ENCODE measurements at places on chromosomes 2 and 18. TPM values are rescaled to one million over a fixed set of nuclear protein-coding genes. Genes with fewer than 3 reads are reported as not detected.

TRABD2A gene
- 83.3 TPM for total RNA-seq

SLC38A11 gene
- total RNA-seq: not detected

CDH2 gene
- not detected for total RNA-seq

SLC4A3 gene
- not detected for total RNA-seq

SLC11A1 gene
- 1.3 TPM for total RNA-seq

DNA sequence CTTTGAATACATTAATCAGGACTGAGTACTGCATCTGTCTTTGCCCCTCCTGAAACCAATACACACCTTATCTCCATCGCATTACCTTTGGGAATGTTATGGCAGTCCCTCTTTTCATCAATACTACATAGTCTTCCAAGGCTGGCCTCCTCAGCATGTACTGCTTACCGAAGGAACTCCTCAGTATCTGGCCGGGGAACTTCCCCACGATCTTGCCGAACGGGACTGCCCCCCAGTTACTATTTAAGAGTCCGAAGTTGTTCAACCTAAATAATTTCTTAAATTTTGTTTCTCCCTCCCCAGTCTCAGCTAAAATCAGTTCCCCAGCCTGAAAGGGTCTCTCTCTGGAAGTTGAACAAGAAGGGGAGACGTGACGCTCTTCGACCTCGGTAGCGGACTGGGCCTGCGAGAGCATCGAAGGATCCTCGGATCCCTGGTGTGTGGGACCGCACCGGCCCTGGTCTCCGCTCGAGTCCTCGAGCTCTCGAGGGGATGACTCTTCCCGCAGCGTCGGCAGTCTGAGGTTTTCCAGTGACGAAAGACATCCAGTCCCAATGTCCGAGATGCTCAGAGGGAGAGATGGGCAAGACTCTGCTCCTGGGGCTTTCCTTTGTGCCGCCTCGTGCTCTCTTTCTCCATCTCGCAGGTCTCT is 489 bp downstream of the TRMT61B start:
- peak overlapping the region; percentile 99 for H3K4me3 ChIP-seq
- no peaks in the 10 kb centered on the region for H3K36me3 ChIP-seq
- no peak for DNase-seq

GRCh38 chr2:24861500-24861899 is 58.5 kb downstream of the ADCY3 start:
- H3K4me1 ChIP-seq: no peaks in the 10 kb centered on the region
- no peaks in the 10 kb centered on the region for H3K36me3 ChIP-seq
- no peak overlapping the region for H3K27ac ChIP-seq
- no peaks in the 10 kb centered on the region for H3K27me3 ChIP-seq
- no peak for DNase-seq
- no peak overlapping the region for H3K4me3 ChIP-seq

DTNA gene
- total RNA-seq: not detected

- no peak overlapping the region for H3K4me3 ChIP-seq
- no peaks in the 10 kb centered on the region for H3K4me1 ChIP-seq
- DNase-seq: no peak
- H3K27ac ChIP-seq: no peak overlapping the region
Measured at GRCh38 chr18:25497151-25497794, 145.3 kb upstream of the ZNF521 start.

DNA sequence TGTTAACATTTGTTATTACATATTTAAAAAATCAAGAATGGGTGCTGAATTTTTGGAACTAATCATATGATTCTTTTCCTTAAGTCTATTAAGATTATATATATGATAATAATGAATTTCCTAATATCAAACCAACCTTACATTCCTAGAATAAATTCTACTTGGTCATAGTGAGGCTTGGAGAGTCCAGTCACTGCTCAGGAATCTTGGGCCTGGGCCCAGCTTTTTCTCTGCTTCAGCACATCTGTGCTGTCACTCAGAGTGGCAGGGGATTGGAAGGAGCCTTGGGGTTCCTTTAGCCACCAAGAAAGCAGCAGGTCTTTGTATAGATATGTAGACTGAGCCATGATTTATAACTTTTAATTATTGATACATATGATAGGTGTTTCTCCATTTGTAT is 19.9 kb upstream of the ZAP70 start:
- H3K36me3 ChIP-seq: no peaks in the 10 kb centered on the region
- H3K4me1 ChIP-seq: no peaks in the 10 kb centered on the region
- H3K27ac ChIP-seq: no peak overlapping the region
- DNase-seq: no peak
- H3K27me3 ChIP-seq: no peaks in the 10 kb centered on the region

NEURL3 gene
- not detected for total RNA-seq

GRCh38 chr2:178700922-178701342 is 106.3 kb downstream of the TTN start:
- H3K4me3 ChIP-seq: no peak overlapping the region
- peak; percentile 8 for DNase-seq
- no peaks in the 10 kb centered on the region for H3K36me3 ChIP-seq
- H3K27me3 ChIP-seq: no peaks in the 10 kb centered on the region
- no peak overlapping the region for H3K27ac ChIP-seq

DNA sequence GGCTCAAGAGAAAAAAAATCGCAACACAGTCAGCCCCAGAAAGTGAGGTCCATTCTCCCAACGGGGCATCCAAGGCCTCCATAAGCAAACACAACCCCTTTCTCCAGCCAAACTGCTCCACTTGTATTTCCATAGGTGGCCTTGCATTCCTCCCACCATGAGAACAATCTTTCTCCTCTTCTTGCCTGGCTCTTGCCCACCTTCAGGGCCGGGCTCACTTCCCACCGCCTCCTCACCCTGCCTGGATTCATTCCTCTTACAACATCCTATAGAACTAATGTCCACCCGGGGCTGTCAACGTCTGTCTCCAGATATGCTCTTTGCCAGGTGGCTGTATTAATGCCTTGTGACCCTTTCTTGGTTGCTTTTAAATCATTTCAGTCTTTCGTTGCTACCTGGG is 124.5 kb downstream of the SMAD7 start:
- H3K4me3 ChIP-seq: no peak overlapping the region
- no peaks in the 10 kb centered on the region for H3K27me3 ChIP-seq
- H3K27ac ChIP-seq: no peak overlapping the region
- DNase-seq: no peak
- no peaks in the 10 kb centered on the region for H3K36me3 ChIP-seq

DNA sequence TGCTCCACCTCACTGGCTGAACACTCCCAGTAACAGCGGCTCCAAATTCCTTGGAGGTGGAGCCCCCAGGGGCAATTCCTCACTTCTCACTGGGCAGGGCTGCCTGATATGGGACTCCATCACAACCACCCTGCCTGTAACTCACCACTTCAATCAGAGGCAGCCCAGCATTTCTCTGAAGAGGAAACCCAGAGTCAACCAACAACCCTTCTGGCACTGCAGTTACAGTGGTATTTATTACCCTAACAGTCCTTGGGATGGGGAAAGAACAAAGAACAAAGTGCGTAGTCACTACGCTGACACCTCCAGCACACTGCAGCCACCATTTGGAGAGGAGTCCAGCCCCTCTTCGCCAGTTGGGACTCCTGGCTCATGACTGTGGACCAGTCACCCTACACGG is 85.7 kb upstream of the GALNT13 start:
- H3K4me3 ChIP-seq: no peak overlapping the region
- no peaks in the 10 kb centered on the region for H3K4me1 ChIP-seq

ZC3H8 gene
- 18.9 TPM for total RNA-seq

- no peak for DNase-seq
- no peaks in the 10 kb centered on the region for H3K27me3 ChIP-seq
- no peak overlapping the region for H3K27ac ChIP-seq
- H3K4me3 ChIP-seq: no peak overlapping the region
Measured at GRCh38 chr2:208413931-208414330, 7.3 kb downstream of the PTH2R start.

DNA sequence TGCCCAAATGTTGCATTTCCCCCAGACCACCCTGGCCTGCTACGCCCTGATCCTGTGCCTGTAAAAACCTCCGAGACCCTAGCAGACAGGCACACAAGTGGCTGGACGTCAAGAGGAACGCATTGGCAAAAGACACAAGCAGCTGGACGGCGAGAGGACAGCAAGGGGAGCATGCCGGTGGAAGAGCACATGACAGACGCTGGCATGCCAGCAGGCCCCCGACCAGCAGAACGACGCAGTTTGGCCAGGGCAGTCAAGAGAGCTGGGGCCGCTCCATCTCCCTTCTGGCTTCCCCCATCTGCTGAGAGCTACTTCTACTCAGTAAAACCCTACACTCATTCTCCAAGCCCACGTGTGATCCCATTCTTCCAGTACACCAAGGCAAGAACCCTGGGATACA is 42.1 kb downstream of the SAP130 start:
- no peaks in the 10 kb centered on the region for H3K4me1 ChIP-seq
- H3K27me3 ChIP-seq: no peaks in the 10 kb centered on the region
- H3K36me3 ChIP-seq: peaks cover 60% of the 10 kb centered on the region
- H3K27ac ChIP-seq: no peak overlapping the region
- no peak overlapping the region for H3K4me3 ChIP-seq

ARHGEF4 gene
- total RNA-seq: 2.6 TPM

- H3K36me3 ChIP-seq: no peaks in the 10 kb centered on the region
- DNase-seq: no peak
- no peak overlapping the region for H3K4me3 ChIP-seq
- H3K27ac ChIP-seq: no peak overlapping the region
Measured at GRCh38 chr2:75030218-75031009, 72.0 kb downstream of the POLE4 start.

GRCh38 chr2:235445116-235445515 is 48.7 kb upstream of the AGAP1 start:
- no peaks in the 10 kb centered on the region for H3K27me3 ChIP-seq
- H3K36me3 ChIP-seq: no peaks in the 10 kb centered on the region
- no peak overlapping the region for H3K4me3 ChIP-seq

DNA sequence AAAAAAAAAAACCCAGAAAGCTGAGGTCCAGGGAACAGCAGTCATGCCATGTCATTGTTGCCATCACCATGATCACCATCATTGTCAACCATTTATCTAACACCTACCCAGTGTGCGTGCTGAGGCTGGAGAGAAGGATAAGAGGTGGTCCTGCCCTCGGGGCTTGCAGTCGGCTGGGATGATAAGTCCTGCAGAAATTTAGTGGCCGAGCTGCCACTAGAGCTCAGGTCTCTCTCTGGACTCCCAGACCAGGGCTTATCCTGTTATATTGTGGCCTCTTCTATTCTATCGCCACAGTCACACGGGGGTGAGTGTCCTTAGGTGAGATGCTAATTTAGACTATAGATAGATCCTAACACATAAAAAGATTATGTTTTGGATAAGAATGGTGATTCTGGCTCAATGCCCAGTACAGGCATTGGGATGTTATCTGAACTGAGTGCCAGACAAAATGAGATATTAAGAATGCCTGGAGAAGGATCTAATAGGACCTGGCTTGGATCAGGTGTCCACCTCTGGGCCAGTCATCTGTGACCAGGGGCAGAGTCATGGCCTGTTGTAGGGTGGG is 43.2 kb upstream of the YWHAQ start:
- no peaks in the 10 kb centered on the region for H3K27me3 ChIP-seq
- DNase-seq: no peak
- H3K4me1 ChIP-seq: no peaks in the 10 kb centered on the region
- H3K27ac ChIP-seq: no peak overlapping the region
- no peak overlapping the region for H3K4me3 ChIP-seq
- H3K36me3 ChIP-seq: no peaks in the 10 kb centered on the region

DLGAP1 gene
- total RNA-seq: 0.67 TPM

- H3K27ac ChIP-seq: no peak overlapping the region
- no peak for DNase-seq
- H3K4me3 ChIP-seq: no peak overlapping the region
Measured at GRCh38 chr2:168237741-168238140, 9.7 kb downstream of the STK39 start.

DNA sequence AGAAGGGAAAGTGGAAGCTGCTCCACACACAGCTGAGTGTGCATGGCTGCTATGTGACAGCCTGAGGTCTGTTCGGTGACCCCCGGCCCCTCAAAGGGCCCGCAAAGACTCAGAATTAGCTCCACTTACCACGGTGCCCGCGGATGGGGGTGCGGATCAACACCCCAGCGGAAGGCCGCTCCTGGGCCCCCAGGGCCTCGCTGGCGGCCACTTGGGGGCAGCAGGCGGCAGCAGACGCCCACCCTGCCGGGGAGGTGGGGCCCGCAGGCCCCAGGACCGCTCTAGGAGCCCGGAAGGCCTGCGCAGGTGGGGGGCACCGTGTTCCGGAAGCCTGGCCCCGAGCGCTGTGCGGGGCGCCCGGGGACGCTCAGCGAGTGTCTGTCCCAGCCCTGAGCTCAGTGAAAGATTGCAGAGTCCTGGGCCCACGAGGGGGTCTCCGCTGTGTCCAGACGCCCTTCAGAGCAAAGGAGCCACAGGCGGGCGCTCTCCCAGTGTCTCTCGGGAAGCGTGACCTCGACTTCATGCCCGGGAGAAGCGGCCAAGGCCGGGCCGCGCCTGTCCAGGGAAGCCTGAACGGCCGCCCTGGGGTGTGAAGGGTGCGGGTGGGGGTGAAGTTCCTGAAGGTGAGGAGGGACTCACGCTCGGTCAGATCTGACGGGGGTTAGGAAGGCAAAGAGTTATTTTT is 118.7 kb downstream of the VAPA start:
- DNase-seq: no peak
- no peak overlapping the region for H3K27ac ChIP-seq
- no peaks in the 10 kb centered on the region for H3K4me1 ChIP-seq
- H3K36me3 ChIP-seq: no peaks in the 10 kb centered on the region
- H3K27me3 ChIP-seq: no peaks in the 10 kb centered on the region

DSG4 gene
- total RNA-seq: not detected

STON1 gene
- 3.1 TPM for total RNA-seq

GRCh38 chr2:138974651-138975050 is 194.5 kb upstream of the NXPH2 start:
- no peak for DNase-seq
- H3K27me3 ChIP-seq: no peaks in the 10 kb centered on the region
- H3K27ac ChIP-seq: no peak overlapping the region
- H3K4me1 ChIP-seq: no peaks in the 10 kb centered on the region

B4GALT6 gene
- total RNA-seq: 0.67 TPM

- H3K27ac ChIP-seq: no peak overlapping the region
- no peak overlapping the region for H3K4me3 ChIP-seq
- no peak for DNase-seq
- no peaks in the 10 kb centered on the region for H3K27me3 ChIP-seq
- H3K36me3 ChIP-seq: no peaks in the 10 kb centered on the region
Measured at GRCh38 chr2:133415210-133415876, 152.9 kb downstream of the NCKAP5 start.

DNA sequence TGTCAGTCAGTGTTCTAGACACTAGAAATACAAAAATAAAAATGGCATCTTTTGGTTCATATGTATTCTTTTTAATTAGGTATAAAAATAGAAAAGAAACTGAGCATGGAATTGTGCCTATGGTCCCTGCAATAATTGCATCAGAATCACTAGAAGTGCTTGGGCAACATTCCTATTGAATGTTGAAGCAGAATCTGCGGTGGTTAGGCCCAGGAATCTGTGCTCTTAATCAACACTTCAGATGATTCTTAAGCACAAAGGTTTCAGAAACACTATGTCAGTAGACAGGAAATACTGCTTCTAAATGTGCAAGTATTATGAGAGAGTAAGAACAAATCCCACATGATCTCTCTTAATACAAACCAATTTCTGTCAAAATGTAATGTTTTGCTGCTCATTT is 20.3 kb upstream of the RBBP8 start:
- no peak overlapping the region for H3K4me3 ChIP-seq
- DNase-seq: no peak
- H3K27me3 ChIP-seq: no peaks in the 10 kb centered on the region
- no peaks in the 10 kb centered on the region for H3K36me3 ChIP-seq
- H3K4me1 ChIP-seq: no peaks in the 10 kb centered on the region

ZSWIM2 gene
- not detected for total RNA-seq

GRCh38 chr2:172639823-172640222 is 83.9 kb downstream of the PDK1 start:
- no peaks in the 10 kb centered on the region for H3K36me3 ChIP-seq
- H3K27me3 ChIP-seq: no peaks in the 10 kb centered on the region
- DNase-seq: no peak
- no peaks in the 10 kb centered on the region for H3K4me1 ChIP-seq
- H3K27ac ChIP-seq: no peak overlapping the region
- no peak overlapping the region for H3K4me3 ChIP-seq
